ENCODE measurements at places on chromosomes 3 and 15. TPM values are rescaled to one million over a fixed set of nuclear protein-coding genes. Genes with fewer than 3 reads are reported as not detected.

The C3orf20 gene
- total RNA-seq, result 0.07 TPM

The NOP10 gene
- total RNA-seq, result 284 TPM

GRCh38 chr3:152497457-152497856 lies 228.7 kb downstream of the MBNL1 start:
- no peaks in the 10 kb centered on the region for H3K36me3 ChIP-seq
- H3K27ac ChIP-seq, result no peak overlapping the region
- H3K4me1 ChIP-seq, result no peaks in the 10 kb centered on the region

DNA sequence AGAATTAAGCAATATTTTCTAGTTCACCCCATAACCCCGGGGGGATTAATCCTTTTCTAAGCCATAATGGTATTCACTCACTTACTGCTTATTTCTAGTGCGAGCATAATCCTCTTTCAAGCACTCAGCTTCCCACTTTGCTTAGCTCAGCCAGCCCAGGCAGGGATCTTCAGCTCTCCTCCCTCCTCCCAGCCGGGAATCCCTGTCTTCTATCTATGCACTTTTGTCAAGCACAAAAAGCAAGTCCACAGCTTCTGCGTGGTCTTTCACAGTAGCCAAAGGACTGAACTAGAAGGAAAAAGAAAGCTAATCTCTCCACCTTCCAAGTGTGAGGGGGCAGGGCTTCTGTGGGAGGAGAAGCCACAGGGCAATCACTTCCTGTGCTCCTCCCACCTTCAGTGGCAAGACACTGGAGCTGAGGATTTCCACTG lies 62.8 kb downstream of the PEX5L start:
- DNase-seq, result no peak
- no peaks in the 10 kb centered on the region for H3K36me3 ChIP-seq
- no peak overlapping the region for H3K4me3 ChIP-seq
- no peak overlapping the region for H3K27ac ChIP-seq

DNA sequence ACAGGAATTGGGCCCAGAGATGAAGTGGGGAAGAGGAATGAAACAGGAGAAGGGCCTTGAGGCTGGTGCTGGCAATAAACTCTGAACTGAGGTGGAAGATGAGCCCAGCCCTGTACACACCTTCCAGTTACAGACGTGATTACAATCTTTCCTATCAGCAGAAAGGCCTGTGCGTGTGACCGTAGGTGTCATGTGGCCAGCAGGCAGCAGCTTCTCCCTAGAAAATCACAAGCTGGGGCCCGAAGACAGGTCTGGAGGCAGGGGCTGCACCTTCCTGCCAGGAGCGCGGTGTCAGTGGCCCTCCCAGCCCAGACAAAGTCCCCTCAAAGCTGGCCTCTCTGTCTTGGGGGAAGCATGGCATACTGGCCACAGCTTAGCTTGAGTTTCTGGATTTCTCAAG lies 16.7 kb upstream of the PIGZ start:
- no peaks in the 10 kb centered on the region for H3K4me1 ChIP-seq
- DNase-seq, result no peak
- no peak overlapping the region for H3K27ac ChIP-seq
- H3K36me3 ChIP-seq, result no peaks in the 10 kb centered on the region
- no peaks in the 10 kb centered on the region for H3K27me3 ChIP-seq

- DNase-seq, result no peak
- no peaks in the 10 kb centered on the region for H3K36me3 ChIP-seq
- peaks cover 14% of the 10 kb centered on the region for H3K27me3 ChIP-seq
- H3K27ac ChIP-seq, result no peak overlapping the region
- no peaks in the 10 kb centered on the region for H3K4me1 ChIP-seq
These were observed 4.8 kb downstream of the MYO5C start for GRCh38 chr15:52290800-52291199.

- peaks cover 37% of the 10 kb centered on the region for H3K4me1 ChIP-seq
- no peak for DNase-seq
- peaks cover 12% of the 10 kb centered on the region for H3K36me3 ChIP-seq
These were observed 593 bp downstream of the FAM219B start for GRCh38 chr15:74906067-74906449.

All from CD8-positive, alpha-beta memory T cell (primary cell).